ENCODE measurements at places on chromosomes 2 and 18. TPM values are rescaled to one million over a fixed set of nuclear protein-coding genes. Genes with fewer than 3 reads are reported as not detected.
A peak's percentile ranks its signal among the peaks of the same experiment; 100 is the strongest.

Gene TGFA
- total RNA-seq: 0.55 TPM

Gene TMEM169
- 20.1 TPM for total RNA-seq

Gene CYP1B1
- 12.9 TPM for total RNA-seq

Gene PLCL1
- 0.84 TPM for total RNA-seq

Gene VAMP5
- total RNA-seq: 17.6 TPM

Gene MYO3B
- not detected for total RNA-seq

Gene ONECUT2
- 6.2 TPM for total RNA-seq

DNA sequence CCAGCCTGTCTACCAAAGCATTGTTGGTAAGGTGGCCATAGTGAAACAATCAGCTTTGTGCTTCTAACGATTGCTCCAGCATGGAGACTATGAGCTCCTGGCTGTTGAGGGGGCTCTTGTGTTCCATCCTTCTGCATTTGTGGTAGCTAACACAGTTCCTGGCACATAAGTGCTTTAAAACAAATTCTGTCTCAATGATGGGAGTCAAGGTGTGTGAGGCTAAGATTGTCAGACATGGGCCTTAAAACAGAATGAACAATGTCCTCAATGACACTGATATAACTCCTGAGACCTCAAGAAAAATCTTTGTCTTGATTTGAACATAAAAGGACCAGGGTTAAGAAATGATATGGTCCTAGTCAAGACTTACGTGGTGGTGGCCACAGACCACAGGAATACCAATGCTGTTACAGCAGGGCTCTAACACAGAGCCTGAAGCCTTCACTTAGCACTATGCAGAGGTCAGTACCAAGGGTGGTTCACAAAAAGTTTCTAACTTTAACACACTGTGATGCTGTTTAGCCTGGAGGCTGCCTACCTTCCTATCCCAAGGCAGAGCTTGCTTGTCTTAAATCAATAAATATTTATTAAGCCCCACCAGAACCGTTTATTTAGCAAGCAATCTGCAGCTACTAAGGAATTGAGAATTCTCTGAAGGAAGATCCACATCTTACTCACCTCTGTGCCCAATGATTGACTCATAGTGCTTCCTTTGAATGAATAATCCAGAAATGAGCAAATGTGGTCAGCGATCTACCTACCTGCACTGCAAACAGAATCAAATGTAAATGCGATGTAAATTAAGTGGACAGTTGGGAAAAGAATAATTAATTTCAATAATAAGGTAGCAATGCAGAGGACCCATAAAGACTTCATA lies 35.1 kb downstream of the EVA1A start:
- no peak overlapping the region for H3K27ac ChIP-seq
- H3K36me3 ChIP-seq: peaks cover 19% of the 10 kb centered on the region
- H3K4me3 ChIP-seq: no peak overlapping the region
- peaks cover 54% of the 10 kb centered on the region for H3K4me1 ChIP-seq

DNA sequence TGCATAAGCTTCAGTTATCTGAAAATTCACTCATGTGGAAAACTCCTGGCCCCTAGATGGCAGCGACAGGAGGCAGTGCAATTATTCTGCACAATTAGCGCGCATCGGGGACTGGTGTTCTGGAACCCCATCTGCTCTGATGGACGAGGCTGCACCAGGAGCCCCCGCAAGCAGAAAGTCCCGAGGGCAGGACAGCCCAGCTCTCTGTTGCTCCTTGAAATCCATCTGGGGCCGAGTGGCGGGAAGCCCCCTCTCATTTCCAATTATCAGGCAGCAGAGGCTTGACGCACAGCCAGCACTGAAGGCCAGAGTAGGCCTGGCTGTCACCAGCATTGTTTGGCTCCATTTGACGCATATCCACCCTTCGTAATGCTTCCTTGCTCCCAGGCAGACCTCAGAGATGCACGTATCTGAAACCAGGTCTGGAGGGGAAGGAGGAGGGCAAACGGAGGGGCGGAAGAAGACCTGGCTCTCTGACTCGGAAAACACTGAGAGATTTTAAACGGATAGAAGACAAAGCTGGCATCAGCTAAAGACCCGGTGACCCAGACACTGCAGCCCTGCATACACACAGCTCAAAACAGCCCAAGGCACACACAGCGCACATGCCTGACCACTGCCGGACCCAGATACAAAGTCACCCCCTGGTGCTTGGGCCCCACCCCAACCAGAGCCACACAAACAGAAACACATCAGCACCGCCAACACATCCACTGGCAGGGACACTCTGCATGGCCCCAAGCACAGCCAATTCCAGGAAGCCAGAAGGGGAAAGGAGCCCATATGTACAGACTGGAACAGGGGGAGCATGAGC lies 69.8 kb downstream of the TNS1 start:
- DNase-seq: peak; percentile 64
- no peaks in the 10 kb centered on the region for H3K36me3 ChIP-seq
- peak overlapping the region; percentile 18 for H3K4me3 ChIP-seq
- H3K27ac ChIP-seq: peak overlapping the region; percentile 95
- no peaks in the 10 kb centered on the region for H3K27me3 ChIP-seq
- peaks cover 97% of the 10 kb centered on the region for H3K4me1 ChIP-seq

DNA sequence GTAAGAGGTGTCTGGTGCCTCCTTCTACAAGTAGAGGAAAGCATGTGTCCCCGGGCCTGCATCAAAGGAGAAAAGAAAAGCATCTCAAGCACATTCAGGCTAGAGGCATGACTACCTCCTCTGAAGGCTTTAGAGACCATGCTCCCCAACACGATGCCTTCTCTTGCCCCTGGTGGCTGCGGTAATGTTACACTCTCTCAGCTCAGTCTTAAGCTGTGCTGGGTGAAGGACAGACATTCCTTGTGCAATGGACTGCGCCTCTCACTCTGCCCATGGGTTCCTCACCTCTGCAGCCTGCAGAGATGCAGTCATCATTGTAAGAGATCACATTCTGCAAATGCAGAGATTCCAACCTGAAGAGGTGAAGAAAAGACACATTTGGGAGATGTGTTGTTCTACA lies 148.2 kb upstream of the HNRNPA3 start:
- H3K27me3 ChIP-seq: no peaks in the 10 kb centered on the region
- DNase-seq: no peak
- no peak overlapping the region for H3K27ac ChIP-seq
- no peaks in the 10 kb centered on the region for H3K36me3 ChIP-seq
- no peaks in the 10 kb centered on the region for H3K4me1 ChIP-seq

DNA sequence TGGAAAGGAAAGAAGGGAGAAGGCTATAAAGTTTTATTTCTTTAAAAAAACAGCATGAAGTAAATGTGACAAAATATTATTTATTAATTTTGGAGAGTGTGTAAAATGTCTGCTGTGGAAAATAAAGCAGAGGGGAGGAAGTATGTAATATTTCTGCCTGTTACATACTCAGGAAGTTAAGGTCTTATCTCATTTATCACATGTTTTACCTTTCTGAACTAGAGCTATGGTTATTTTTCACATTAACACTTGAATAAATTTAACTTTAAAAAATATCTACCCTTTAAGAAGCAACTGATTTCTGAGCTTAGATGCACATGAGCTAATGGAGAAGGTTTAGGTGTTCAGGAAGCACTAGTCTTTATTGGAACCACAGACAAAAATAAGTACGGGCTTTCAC lies 148.3 kb downstream of the GRB14 start:
- H3K27ac ChIP-seq: no peak overlapping the region
- no peaks in the 10 kb centered on the region for H3K27me3 ChIP-seq
- DNase-seq: no peak
- no peaks in the 10 kb centered on the region for H3K4me1 ChIP-seq
- H3K36me3 ChIP-seq: no peaks in the 10 kb centered on the region

- DNase-seq: no peak
- no peaks in the 10 kb centered on the region for H3K36me3 ChIP-seq
- H3K27ac ChIP-seq: no peak overlapping the region
Observed at GRCh38 chr2:3291113-3291512, 86.5 kb downstream of the EIPR1 start.

DNA sequence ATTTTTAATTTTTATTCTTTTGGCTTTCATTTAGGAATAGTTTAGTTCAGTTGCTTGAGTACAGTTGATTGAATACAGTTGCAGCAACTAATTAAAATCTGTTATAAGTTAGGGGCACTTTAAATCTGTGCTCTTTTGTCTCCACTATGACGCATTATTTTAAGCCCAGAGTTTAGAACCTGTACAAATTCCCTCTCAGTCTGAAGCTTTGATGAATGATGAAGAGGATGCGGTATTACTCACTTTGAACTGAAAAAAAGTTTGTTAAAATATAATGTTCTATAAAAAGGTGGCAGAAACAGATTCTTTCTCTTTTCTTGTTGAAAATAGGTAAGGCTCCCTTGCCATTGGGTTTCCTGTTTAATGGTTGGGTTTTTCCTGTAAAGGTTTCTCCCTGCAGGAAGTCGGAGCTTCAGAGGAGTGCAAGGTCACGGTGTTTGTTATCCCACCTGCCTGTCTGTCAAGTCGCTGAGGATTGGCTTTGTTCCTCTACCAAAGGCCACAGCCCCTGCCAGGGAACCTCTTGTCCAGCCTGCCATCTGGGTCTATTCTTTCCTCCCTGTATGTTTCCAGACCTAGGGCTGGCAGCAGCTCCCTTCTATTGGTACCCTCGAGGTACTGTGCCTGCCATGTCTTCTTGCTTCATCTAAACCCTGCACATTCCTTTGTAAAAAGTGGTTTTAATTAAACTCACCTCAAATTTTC lies 43.8 kb upstream of the FN1 start:
- H3K27ac ChIP-seq: no peak overlapping the region
- H3K36me3 ChIP-seq: no peaks in the 10 kb centered on the region
- peaks cover 5% of the 10 kb centered on the region for H3K4me1 ChIP-seq
- no peaks in the 10 kb centered on the region for H3K27me3 ChIP-seq
- H3K4me3 ChIP-seq: no peak overlapping the region
- DNase-seq: no peak

- H3K4me3 ChIP-seq: no peak overlapping the region
- no peak for DNase-seq
- H3K4me1 ChIP-seq: peaks cover 17% of the 10 kb centered on the region
- H3K36me3 ChIP-seq: no peaks in the 10 kb centered on the region
- H3K27ac ChIP-seq: no peak overlapping the region
Observed at GRCh38 chr2:151770995-151771394, 36.7 kb upstream of the NEB start.

GRCh38 chr2:1658394-1659151 lies 85.7 kb downstream of the PXDN start:
- peaks cover 39% of the 10 kb centered on the region for H3K36me3 ChIP-seq
- H3K27ac ChIP-seq: no peak overlapping the region
- H3K27me3 ChIP-seq: no peaks in the 10 kb centered on the region

GRCh38 chr2:7749895-7750559 lies 832.8 kb downstream of the RNF144A start:
- H3K4me1 ChIP-seq: no peaks in the 10 kb centered on the region
- no peak overlapping the region for H3K27ac ChIP-seq
- no peak for DNase-seq
